Osteocyte (in vitro differentiated cells): ENCODE measurements at places on chromosomes 13 and 19.

DNA sequence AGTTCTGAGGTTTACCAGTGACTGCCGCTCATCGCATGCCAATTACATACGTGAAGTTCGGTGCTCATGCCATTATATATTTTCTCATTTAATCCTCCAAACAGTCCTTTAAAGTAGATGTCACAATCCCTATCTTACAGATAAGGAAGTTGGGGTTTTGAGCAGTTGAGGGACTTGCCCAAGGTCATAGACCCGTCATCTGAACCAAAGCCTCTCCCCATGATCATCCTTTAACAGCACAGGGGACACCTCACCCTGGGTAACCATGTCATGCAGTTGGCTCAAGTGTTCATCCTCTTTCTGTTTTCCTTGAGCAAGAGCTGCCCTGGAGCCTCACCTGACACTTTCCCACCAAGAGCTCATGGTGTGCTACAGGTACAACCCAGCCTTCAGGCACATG lies 69.1 kb downstream of the HSPH1 start:
- DNase-seq, result no peak

GRCh38 chr13:33205804-33206221 lies 79.7 kb downstream of the STARD13 start:
- DNase-seq, result no peak

DNA sequence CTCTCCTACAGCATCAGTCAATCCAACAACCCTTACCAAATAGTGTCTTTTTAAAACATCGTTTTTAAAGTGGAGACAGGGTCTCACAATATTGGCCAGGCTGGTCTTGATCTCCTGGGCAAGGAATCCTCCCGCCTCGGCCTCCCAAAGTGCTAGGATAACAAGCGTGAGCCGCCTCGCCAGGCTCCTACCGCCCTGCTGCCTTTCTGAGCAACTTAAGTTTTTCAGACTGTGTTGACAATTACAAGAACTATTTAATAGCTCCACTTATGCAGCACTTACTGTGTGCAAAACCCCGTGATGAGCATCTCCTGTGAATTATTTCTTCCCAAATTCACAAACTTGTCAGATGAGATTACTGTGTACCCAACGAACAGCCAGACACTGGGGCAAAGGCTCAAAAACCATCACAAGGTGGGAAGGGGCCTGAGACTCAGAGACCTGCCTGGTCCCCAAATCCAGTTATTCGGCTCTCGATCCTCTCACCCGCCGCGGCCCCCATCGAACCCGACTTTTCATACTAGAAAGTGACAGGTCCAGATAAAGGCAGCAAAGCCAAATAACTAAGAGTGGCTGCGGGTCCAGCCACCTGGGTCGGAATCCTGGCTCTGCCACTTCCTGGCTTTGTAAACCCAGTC lies 581 bp downstream of the RPL18 start:
- no peak for DNase-seq

- no peak for DNase-seq
These were observed 87.6 kb downstream of the HSPH1 start for GRCh38 chr13:31073859-31074718.

DNA sequence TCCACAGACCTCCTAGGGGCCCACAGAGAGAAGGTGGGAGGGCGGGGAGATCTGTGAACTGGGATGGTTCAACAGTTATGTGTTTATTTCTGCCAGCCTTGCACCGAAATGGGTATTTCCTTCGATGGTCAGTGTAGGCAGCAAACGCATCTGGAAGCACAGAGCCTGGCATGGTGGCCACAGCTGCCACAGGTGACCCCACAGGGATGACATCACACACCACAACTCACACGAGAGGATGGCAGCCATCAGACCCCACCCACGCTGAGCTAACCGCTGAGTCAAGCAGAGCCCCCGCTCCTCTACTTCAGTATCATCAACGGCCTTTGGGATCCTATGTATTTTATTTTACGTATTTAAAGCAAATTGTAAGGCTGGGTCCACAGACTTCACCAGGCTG lies 37.4 kb downstream of the NAXD start:
- DNase-seq, result peak; percentile 65
